ENCODE measurements at places on chromosomes 2 and 18.
A peak's percentile ranks its signal among the peaks of the same experiment; 100 is the strongest.

DNA sequence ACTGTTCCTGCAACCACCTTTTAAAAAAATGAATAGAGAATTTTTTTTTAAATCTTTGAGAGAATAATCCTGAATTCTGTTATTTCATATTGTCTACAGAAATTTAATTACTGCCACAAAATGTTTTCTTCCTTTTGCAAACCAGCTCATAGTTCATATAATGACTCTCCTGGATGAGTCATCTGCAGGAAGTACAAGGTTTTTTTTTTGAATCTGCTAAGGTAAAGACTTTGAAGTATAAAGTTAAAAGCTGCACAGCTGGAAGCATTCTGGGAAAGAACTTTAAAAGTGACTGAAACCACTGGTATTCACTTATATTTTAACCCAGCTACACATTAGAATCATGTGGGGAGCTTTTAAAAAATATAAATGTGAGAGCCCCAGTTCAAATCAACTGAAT is 25.4 kb downstream of the SESTD1 start:
- no peak for DNase-seq

DNA sequence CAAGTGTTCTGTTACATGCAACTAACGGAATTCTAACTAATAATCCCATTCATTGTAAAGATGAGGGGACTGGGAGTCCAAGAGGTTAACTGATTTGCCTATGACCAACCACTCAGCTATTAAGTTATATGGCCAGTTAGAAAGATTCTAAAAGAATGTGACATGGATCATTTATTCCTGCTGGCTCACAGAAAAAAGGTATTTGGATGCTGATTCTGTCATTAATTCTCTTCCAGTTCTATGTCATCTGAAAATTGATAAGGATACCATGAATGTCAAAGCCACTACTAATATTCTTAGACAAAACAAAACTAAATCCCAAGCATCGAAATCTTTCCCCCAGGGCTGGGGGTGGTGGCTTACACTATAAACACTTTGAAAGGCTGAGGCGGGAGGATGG is 41.2 kb upstream of the GORASP2 start:
- no peak for DNase-seq

- no peak for DNase-seq
Observed at GRCh38 chr18:58638441-58638840, 9.6 kb upstream of the ALPK2 start.

DNA sequence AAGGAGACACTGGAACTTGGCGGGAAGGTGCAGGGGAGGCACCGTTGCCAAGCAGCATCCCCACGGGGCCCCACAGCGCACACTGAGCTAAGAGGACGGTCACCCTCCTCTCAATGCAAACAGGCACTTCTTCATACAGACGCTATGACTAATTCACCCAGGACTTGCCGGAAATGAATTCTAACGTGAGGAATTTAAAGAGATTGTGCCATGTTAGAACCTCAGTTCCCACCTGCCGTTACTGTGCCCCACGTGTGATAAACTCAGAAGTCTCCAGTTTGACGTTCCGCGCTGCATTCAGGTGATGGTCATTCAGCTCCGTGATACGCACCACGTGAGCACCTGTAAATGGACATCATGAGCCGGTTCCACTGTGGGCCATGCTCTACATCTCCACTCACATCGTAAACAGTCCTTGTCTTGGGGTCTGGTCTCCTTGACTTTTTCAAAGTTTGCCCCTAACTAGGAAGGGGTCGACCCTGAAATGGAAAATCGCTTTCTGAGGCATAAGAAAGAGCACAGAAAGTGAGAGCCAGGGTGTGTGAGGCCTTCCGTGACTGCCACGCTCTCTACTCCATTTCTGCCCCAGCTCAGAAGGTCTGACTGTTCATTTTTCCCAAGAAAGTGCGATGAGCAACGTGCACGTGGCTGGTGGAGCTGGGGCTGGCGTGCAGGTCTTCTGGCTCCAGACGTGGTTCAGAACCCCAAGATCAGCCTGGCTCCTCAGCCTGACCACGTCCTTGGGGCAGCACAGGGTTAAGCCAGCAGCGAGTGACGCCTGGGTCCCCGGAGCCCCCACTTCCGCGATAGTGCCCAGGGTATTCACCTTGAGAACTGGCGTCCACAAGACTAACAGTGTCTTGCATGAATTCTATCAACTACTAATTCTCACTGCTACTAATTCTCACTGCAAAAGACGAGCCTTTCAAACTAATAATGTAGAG is 35.1 kb downstream of the TMEM18 start:
- DNase-seq = no peak

DNA sequence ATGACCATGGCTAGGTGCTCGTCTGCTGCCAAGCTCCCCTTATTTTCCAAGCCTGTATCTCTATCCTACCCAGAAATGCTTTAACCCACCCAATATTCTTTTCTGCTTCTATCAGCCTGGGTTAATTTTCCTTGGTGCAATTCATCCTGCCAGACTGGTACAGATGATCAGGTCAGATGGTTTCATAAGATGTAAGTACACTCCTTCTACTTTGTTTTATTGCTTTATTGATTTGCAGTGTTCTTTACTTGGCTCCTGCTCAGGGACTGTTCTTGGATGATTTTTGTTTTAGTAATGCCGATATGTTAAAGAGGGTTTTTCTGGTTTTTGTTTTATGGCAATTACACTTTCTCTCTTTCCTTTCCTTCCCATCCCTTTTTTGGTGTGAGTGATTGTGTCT is 2.4 kb upstream of the SGO2 start:
- no peak for DNase-seq

- no peak for DNase-seq
Observed at GRCh38 chr2:238465487-238466242, 38.9 kb downstream of the ASB1 start.

DNA sequence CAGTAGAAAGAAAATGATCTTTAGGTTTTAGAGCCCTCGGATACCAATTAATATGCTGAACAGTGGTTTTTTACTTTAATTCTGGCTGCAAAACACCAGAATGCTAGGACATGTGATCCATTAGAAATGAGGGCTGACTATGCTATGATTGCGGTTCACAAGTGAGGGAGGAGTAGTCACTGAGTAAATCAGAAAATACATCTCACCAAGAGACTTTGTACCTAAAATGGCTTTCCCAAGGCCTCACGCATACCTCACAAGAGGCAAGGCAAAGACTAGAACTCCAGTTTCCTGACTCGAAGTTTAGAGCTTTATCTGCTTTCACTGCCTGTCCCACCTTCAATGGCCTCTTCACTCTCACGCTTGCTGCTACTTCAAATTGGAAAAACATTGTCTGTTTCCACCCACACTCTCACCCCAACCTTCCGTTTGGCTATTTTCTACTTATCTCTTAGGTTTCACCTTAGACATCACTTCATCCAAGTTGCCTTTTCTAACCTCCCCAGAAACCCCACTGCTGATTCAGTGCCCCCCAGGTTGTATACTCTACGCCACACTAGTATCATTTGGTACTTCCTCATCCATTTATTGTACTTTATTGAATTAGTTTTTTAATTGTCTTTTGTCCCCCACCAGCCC is 5.1 kb upstream of the MBD2 start:
- no peak for DNase-seq

- DNase-seq = peak; percentile 74
Observed at GRCh38 chr2:102770506-102770905, 8.7 kb downstream of the TMEM182 start.

Measured in fibroblast of skin of back (primary cell).